ENCODE measurements at places on chromosomes 16 and 17.

GRCh38 chr17:47803201-47803600, 18.4 kb downstream of the OSBPL7 start:
- DNase-seq: no peak

GRCh38 chr16:85029408-85029784, 1.8 kb downstream of the KIAA0513 start:
- DNase-seq: no peak

DNA sequence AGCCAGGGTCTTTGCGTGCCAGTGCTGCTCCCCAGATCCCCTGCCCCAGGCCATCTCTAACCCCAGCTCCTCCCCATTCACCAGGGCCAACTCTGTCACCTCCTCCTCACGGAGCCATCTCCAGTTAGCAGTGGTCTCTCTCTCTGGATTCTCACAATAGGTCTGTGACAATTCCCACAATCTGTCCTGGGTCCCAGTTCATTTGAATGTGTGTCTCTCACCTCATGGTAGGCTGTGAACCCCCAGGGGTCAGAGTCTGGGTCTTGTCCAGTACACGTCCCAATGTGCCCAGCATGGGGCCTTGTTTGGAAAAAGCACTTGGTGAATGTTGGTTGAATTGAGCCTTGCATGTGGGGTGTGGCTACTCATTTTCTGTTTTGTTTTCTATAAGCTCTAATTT, 205.3 kb downstream of the PHKB start:
- DNase-seq: no peak

DNA sequence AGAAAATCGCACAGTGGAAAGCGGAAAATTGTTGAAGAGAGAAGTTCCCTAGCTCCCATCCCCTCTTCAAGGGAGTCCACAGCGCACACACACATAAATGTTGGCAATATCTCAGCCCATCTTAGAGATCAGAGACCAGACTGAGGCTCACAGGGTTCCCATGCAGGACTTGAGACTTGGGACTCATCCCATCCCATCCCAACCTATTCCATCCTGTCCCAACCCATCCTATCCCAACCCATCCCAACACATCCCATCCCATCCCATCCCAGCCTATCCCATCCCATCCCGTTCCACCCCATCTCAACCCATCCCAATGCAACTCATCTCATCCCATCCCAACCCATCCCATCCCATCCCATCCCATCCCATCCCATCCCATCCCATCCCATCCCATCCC, 29.6 kb downstream of the GSG1L start:
- DNase-seq: no peak

All from T47D (cell line).